ENCODE measurements at places on chromosomes 4 and X.

DNA sequence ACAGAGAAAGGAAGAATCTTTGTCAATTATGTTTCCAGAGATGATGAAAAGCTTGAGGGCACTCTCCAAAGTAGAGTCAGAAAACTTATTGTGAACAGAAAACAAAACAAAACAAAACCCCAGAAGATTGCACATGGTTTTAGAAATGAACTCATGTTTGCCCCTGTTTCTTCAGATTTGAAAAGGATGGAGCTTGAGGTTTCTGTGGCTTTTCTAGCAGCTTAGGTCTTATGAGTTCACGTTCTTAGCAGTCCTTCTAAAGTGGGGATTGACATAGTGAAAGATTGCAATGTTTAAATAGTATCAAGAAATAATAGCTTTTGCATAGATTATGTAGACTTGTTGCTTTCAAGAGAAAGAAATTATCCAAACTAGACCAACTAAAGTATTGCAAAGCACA is 421.8 kb downstream of the GBA3 start:
- DNase-seq = no peak

DNA sequence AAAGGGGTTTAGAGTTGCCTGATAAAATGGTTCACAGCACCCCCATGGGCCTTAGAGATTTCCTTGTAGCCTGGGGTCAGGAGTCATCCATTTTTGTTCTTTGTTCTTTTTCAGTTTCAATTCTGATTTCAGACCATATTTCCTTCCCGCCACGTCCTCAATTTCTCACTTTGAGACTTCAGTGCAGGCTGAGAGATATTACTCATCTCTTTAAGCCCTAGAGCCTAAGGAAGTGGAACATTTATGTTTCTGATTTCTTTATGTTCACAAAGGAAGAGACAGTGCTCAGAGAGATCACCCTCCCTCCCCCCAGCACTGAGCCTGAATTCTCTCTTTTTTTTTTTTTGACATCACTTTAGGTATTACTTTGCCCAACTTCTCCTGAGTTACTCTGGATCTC is 56.3 kb downstream of the MSN start:
- DNase-seq = no peak

DNA sequence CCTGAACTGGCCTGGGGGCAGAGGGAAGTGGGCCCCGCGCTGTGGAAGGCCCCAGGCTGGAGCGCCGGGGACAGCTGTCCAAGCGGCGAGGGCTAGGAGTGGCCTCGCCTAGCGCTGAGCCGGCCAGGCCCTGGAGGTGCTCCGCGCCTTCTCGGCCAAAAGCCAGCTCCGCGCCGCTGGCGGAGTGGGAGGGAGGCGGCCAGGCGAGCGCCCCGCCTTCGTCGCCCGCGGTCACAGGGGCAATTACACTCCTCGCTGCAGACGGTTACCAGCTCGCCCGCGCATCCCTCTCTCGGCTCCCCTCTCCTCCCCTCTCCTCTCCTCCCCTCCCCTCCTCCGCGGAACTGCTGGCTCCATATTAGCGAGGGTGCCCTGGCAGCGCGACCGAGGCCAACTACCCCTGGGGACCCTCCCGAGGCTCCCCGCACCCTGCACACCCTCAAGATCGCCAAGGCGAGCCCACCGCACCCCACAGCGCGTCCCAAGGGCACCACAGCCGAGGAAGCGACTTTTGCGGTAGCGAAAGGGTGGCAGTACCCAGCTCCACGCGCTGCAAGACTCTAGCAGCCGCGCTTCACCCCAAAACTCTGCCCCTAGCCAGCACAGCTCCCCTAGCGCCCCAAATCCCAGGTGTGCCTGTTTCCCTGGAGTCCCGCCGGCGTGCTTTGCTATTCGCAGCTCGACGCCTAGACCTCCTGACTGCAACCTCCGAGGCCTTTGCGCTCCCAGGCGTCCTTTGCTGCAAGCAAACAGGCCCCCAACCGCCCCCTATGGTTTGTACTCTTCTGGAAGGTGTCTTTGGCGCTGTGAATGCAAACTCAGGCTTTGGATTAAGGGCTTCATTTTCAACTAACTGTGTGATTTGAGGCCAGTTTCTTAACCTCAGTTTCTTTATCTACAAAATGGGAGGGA is 91.4 kb downstream of the BCOR start:
- no peak for DNase-seq

- no peak for DNase-seq
These were observed 287.3 kb upstream of the CLNK start for GRCh38 chr4:10971800-10972401.

- no peak for DNase-seq
These were observed 400 bp upstream of the PAQR3 start for GRCh38 chr4:78939667-78940008.

GRCh38 chr4:81038636-81039350 is 8.3 kb downstream of the BMP3 start:
- DNase-seq = no peak

DNA sequence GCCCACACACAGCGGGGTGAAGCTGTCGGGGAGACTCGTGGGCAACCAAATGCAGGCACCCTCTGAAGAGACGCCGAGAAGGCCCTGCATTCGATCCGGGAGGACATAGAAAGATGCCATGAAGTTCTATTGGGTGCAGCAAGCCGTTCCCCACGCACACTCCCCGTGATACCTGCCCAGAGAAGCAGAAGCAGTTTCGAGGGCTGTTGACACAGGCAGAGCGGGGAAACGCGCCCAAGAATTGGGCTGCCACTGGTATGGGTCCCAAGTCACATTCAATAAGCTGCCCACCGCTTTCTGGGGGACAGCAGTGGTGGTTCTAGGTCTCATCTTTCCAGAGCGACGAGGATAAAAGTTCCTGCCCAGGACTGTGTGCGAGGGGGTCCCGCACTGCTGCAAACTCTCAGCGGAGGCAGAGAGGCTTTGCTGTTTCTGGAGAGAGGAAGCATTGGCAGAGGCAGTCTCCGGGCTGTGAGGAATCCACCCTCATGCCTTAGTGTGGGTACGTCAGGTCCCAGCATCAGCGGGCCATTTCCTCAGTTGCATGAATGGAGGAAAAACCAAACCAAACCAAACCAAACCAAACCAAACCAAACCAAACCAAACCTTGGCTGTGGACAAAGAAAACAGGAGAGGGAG is 10.1 kb downstream of the PITX2 start:
- DNase-seq = no peak

DNA sequence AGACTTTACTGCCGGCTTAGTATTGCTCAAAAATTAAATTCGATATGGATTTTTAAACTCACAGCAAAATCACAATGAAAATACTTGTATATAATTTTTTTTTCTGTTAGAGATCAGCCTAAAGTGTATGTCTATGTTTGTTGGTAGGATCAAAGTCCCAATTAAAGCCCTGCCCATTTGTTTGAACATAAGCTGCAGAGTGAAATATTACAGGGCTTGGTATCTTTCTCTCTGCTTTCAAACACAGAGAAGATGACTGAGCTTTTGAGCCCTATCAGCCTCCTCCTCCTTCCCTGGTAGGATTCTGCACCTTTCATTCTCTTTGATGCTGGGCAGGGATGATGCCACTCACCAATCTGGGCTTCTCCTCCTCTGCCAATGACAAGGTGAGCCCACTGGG is 345.4 kb downstream of the PPP1R2C start:
- no peak for DNase-seq

GRCh38 chrX:40996886-40997530 is 88.2 kb upstream of the USP9X start:
- peak; percentile 37 for DNase-seq

DNA sequence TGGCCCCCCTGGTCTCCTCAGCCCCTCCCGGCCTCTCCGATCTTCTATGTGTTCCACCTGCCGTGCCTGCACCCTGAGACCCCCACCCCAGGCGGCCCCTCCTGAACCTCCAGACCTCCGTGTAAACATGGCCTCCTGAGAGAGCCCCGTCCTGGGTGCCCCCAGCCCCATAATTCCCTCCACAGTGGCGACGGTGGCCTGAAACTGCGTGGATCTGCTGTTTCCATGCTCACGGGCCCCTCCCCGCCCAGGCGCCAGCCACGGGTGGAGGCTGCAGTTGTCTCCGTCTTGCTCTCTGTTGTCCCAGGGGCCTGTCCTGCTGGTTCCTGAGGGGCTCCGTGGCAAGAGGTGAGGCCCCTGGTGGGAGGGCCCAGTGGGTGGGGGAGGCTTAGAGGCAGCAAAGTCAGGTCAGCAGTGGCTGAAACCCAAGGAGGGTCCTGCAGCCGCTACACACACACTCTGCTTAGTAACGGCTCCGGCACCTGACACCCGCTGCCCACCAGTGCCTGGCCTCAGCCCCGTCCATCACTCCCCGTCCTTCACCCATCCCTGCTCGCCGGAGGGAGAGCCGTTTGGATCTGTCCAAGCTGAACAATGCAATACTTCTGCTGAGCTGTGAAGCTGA is 75.8 kb downstream of the FAM53A start:
- DNase-seq = no peak

- no peak for DNase-seq
These were observed 12.4 kb downstream of the PPID start for GRCh38 chr4:158710814-158711213.

- DNase-seq = no peak
These were observed 90.5 kb downstream of the STK32B start for GRCh38 chr4:5141802-5142201.

DNA sequence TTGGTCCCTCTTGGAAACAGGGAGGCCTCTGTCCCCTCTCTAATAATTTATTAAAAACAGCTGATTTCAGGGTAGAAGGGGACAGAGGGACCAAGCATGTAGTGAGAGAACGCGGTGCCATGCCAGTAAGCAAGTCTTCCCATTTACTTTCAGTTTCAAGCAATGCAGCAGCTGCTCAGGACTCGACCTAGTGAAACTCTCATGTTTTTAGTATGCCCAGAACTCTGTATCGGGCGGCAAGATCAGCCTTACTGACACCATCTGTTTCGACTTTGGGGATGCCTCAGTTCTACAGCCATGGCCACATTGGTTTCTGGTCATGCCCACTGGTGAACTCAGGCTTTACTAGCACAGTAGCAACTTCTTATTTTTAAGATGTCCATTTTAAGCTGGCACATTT is 40.6 kb downstream of the ZNF81 start:
- DNase-seq = no peak

DNA sequence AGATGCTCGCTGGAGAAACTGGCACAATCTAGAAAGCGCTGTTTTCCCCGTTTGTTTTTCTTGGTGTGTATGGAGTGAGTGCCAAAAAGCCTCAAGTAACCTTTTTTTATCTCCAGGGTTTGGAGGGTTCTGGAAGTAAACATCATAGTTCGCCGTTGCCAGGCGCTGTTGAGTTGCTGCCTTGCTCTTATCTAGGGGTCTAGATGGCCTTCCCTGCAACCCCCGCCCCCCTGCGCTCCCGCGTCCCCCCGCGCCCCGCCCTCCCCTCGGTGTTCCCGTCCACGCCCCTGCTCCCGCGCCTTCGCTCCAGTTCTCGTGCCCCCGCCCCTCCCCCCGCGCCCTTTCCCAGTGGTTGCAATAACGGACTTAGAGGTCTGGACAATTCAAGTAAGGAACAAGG is 555 bp upstream of the GCNA start:
- DNase-seq = no peak

DNA sequence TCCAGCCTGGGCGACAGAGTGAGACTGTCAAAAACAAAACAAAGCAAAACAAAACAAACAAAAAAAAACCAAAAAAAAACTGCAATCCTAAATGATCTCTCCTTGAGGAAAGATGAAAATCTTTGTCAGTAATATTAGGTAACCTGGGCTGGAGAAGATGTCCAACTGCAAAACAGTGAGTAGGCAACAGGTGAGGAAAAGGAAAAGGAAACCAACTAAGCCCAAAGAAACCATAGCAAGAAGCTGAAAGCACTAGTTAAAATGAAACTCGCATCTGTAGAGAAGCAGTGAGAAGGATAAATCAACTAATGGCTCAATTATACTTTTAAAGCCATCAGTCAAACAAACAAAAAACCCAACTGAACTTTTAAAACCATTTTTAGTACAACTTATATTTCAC is 54.2 kb downstream of the ENOX2 start:
- no peak for DNase-seq

DNA sequence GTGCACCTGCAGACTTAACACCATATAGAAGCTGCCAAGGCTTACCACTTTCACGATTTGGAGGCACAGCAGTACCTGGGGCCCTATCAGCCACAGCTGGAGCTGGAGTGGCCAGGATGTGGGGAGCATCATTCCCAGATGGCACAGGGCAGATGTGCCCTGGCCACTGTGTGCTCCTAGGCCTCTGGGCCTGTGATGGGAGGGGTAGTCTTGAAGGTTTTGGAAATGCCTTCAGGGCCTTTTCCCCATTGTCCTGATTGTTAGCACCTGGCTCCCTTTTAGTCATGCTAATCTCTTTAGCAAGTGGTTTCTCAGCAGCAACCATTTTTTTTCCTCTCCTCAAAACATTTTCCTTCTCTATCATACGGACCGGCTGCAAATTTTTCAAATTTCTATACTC is 490.2 kb downstream of the RAB28 start:
- DNase-seq = no peak

DNA sequence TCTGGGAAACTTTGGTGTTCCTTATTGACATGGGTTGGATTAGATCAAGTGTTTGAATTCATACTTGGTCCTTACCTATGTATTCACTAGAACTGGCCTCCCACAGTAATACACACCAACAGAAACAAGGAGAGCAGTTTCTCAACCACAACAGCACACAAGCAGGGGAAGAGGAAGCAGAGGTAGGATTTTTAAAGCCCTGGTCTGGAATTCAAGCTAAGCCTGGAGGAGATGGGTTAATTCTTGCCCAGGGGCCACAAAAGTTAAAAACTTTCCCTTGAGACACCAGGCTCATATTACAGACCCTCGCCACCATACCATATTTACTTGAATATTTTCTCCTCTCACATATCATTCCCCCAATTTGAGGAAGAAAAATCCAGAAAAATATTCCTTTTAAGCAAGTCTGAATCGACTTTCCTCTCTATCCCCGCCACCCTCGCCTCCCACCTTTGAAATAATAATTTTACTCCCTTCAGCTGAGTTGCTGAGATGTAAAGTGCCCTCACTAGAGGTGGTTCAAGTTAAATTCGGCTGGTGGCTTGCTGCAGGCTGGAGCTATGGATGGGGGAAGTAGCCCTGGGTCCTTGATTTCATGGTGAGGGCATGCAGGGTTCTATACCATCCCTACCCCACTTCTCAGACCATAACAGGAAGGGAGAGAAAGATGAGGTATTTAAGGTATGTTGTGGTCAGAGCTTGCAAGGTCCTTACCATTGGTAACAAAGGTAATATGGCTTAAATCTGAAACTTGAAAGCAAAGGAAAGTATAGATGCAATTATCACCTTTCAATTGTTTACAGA is 440.2 kb downstream of the INPP4B start:
- peak; percentile 2 for DNase-seq

DNA sequence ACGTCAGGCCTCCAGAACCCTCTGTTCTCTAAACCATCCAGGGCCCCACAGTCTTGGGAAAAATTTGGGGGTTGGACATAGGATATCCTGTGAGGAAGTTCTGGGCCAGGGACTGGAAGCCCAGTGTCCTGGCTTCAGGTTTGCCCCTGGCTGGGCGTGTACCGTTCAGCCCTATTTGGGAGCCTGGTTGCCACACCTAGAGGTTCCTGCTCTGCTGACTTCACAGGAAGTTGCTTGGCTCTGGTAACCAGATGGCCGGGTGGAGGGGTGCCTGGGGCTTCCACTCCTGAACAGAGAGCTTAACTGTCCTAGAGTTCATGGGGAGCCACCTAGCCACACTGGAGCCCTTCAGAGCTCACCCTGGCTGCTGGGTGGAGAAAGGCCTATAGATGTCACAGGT is 1.1 kb downstream of the TAFAZZIN start:
- no peak for DNase-seq

All from ACHN (cell line).